ENCODE measurements at places on chromosomes 12 and 14.
A peak's percentile ranks its signal among the peaks of the same experiment; 100 is the strongest.

GRCh38 chr12:89870413-89871184 is 162.0 kb upstream of the ATP2B1 start:
- DNase-seq, result no peak

- DNase-seq, result no peak
Measured at GRCh38 chr14:92387578-92387977, 64.6 kb downstream of the SLC24A4 start.

- no peak for DNase-seq
Measured at GRCh38 chr12:50803230-50803875, 39.4 kb upstream of the TMPRSS12 start.

DNA sequence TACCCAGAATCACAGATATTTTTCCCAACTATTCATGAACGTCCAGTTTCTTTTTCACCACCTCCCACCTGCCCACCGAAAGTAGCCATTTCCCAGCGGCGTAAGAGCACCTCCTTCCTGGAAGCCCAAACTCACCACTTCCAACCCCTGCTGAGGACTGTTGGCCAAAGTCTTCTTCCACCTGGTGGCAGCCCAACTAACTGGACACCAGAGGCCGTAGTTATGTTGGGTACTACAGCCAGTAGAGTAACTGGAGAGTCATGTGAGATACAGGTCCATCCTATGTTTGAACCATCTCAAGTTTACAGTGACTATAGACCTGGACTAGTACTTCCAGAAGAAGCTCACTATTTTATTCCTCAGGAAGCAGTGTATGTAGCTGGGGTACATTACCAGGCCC is 81.6 kb downstream of the RAD52 start:
- no peak for DNase-seq

DNA sequence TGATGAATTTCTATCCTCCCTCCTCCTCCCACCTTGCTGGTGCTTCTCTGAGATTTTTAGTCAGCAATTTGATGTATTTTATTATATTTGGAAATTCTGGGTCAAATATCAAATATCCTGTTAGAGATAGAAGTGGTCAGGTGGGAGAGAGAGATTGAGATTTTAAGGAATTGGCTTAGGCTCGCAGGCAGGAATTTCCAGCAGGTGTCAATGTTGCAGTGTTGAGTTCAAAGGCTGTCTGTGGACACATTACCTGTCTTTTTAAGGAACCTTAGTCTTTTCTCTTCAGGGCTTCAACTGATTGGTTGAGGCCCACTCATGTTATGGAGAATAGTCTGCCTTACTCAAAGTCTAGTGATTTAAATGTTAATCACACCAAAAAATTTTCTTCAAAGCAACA is 457.3 kb downstream of the FLRT2 start:
- DNase-seq, result no peak

DNA sequence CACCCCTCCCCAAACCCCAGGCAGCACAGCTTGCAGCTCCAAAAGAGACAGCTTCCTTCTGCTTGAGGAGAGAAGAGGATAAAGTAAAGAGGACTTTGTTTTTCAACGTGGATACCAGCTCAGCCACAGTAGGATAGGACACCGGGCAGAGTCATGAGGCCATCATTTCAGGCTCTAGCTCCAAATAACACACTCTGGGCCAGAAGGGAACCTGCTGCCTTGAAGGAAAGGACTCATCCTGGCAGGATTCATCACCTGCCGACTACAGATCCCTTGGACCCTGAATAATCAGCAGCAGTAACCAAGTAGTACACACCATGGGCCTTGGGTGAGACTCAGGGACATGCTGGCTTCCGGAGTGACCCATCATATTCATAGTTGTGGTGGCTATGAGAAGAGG is 10.4 kb upstream of the CKAP4 start:
- no peak for DNase-seq

GRCh38 chr14:87899228-87899627 is 93.8 kb downstream of the GALC start:
- no peak for DNase-seq

DNA sequence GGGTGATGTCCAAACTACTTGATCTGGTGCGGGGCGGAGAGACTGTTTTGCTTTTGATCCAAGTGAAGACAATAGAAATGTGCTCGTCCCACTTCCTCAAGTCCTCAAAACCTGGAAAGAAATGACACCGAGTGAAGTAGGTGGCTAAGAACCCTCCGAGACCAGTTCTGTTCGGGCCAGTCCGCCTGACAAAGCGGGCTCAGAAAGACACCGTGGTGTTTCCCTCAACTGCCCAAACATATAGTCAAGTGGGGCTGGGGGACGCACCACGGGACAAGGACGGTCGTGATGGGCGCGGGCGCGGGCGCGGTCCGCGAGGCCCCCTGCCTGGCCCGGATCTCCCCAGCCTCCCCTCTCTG is 1.6 kb downstream of the PHLDA1 start:
- DNase-seq, result peak; percentile 61

GRCh38 chr14:89912667-89913211 is 41.8 kb downstream of the EFCAB11 start:
- DNase-seq, result no peak

- no peak for DNase-seq
Measured at GRCh38 chr12:88951177-88951576, 370.9 kb upstream of the KITLG start.

DNA sequence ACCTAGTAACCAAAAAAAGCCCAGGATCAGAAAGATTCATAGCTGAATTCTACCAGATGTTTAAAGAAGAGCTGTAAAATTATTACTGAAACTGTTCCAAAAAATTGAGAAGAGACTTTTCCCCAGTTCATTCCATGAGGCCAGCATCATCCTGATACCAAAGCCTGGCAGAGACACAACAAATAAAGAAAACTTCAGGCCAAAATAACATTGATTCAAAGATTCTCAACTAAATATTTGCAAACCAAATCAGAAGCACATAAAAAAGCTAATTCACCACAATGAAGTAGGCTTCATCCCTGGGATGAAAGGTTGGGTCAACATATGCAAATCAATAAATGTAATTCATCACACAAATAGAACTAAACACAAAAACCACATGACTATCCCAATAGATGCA is 151.2 kb downstream of the PLCZ1 start:
- DNase-seq, result no peak

GRCh38 chr14:75361751-75362433 is 65.9 kb upstream of the JDP2 start:
- no peak for DNase-seq

- peak; percentile 94 for DNase-seq
Measured at GRCh38 chr14:21383848-21384493, at the start of gene SUPT16H. SUPT16H (minus strand) TSS chr14:21384019; CDS start chr14:21383927, 92 bp downstream.

All from D341Med (cell line).